Mesenteric fat pad (tissue), 1 donor: ENCODE measurements at places on chromosomes 5 and 9. TPM values are rescaled to one million over a fixed set of nuclear protein-coding genes. Genes with fewer than 3 reads are reported as not detected.

DPYSL3 gene
- total RNA-seq, result 52.4 TPM

TMEM267 gene
- total RNA-seq, result 11.0 TPM

RASEF gene
- 0.06 TPM for total RNA-seq

MARCOL gene
- not detected for total RNA-seq

PCDHGB7 gene
- 8.1 TPM for total RNA-seq

UGT3A1 gene
- total RNA-seq, result not detected

OTULINL gene
- 16.7 TPM for total RNA-seq

PCDHGA2 gene
- total RNA-seq, result 3.7 TPM

ACOT12 gene
- not detected for total RNA-seq

PRRX2 gene
- 8.5 TPM for total RNA-seq

SPINK14 gene
- total RNA-seq, result not detected

DRD1 gene
- 1.1 TPM for total RNA-seq

FAM81B gene
- total RNA-seq, result not detected

NOL6 gene
- 35.7 TPM for total RNA-seq

CXCL14 gene
- 26.6 TPM for total RNA-seq

KLHL3 gene
- 3.5 TPM for total RNA-seq

NINJ1 gene
- 58.8 TPM for total RNA-seq

PPP3R2 gene
- not detected for total RNA-seq

SPINK4 gene
- not detected for total RNA-seq

TMC1 gene
- total RNA-seq, result 0.48 TPM

LRRC19 gene
- total RNA-seq, result not detected

IFNA21 gene
- not detected for total RNA-seq

ENG gene
- 243 TPM for total RNA-seq

IL7R gene
- total RNA-seq, result 5.2 TPM

STPG3 gene
- total RNA-seq, result not detected
